ENCODE measurements at places on chromosomes 16 and 17.

DNA sequence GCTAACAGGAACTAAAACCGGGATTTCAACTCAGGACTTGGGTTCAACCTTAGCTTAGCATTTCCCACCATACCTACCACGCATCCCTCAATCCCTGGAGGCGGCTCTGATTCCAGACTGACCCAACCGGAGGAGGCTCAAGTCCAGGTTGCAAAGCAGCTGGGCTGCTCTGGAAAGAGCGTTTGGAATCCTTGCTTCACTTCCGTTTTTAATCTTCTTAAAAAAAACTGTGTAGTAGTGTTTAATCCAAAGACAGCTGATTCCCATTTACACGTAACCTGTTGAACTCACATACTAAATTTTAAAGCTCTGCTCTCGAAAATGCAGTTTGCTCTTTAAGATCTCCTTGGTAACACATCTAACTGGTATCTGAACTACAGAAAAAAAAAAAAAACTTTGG, 50.0 kb downstream of the NXN start:
- DNase-seq, result no peak

DNA sequence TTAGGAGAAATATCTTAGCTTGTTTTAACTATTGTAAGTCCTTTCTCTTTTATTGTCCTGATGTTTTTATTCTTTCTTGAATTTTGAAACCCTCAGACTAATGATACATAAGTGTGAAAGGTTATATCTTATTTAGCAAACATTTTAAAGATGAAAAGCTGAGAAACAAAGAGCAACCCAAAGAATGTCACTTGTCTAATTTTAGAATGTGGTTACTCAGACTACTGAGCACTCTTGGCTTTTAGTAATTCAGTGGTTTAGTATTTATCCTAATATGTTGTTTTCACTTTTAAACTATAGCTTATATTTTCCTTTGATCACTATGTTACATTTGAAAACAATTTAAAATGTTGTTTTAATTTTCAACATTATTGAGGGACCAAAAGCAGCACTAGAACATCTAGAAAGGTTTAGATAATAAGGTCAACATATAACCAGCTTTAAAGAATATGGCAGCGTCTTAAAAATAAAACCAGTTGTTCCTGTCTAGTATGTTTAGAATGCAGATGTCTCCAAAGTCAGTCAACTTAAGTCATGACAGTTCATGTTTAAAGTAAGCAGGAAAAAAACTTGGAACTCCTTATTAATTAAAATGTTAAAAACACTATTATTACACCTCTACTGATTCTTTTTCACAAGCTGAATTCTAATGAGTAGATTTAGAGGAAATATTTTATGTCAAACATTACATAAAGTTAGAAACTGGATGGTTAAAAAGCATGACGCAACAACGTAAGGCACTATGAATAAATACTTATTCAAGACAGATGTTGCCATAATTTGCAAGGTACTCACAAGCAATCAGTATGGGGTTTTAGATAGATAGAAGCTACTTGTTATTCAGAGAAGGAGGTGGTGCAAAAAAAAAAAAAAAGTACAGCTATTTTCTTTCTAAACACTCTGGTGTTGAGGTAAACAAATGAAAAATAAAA, 2.4 kb downstream of the MBTD1 start:
- no peak for DNase-seq

- DNase-seq, result peak; percentile 29
Observed at GRCh38 chr17:78645421-78646295, 68.5 kb upstream of the DNAH17 start.

GRCh38 chr17:42287305-42287976, 857 bp upstream of the STAT5A start:
- no peak for DNase-seq

DNA sequence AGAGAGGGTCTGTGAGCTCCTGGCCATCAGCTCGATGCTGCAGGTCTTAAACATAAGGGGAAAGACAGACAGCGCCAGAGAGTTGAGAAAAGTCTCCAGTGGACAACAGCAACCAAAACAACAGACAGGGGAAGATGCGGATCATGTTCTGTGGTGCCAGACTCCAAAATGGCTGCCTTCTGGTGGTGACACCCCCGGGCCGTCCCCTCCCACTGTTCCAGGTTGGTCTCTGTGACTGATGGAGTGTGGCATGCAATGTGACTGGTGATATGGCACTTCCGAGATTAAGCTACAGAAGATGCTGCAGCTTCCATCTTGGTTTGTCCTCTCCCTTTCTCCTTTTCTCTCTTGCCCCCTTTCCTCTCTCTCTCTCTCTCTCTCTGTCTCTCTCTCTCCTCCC, 40.4 kb upstream of the RBFOX3 start:
- no peak for DNase-seq

GRCh38 chr17:27469256-27469655, 13.0 kb downstream of the KSR1 start:
- DNase-seq, result no peak

GRCh38 chr16:73032541-73033270, 15.2 kb downstream of the ZFHX3 start:
- no peak for DNase-seq

DNA sequence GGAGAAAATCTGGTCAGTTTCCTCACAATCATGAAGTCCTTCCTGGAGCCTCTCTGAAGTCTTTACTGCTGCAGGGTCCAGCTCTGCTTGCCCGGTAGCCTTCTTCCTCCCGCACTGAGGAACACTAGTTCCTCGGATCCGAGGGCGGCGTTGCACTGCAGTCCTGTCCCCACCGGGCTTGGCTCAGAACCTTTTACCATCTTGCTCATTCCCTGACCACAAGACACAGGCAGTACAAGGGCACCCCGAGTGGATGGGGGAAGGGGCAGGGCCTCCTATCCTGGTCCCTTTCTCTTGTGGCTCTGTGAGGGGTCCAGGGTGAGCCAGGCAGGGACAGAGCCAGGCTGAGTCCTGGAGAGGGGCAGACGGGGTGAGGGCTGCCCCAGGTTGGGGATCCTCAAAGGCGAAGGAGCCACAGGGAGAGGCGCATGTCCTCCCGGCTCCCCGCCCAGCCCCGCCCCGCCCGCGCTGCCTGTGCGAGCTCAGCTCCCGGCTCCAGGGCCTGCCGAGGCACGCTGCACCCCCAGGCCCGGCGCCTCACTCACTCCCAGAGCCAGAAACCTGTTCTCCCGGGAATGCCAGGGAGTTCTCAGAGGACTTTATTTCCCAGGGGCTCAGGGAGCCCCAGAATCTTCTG, 1.5 kb downstream of the FOXN1 start:
- no peak for DNase-seq

DNA sequence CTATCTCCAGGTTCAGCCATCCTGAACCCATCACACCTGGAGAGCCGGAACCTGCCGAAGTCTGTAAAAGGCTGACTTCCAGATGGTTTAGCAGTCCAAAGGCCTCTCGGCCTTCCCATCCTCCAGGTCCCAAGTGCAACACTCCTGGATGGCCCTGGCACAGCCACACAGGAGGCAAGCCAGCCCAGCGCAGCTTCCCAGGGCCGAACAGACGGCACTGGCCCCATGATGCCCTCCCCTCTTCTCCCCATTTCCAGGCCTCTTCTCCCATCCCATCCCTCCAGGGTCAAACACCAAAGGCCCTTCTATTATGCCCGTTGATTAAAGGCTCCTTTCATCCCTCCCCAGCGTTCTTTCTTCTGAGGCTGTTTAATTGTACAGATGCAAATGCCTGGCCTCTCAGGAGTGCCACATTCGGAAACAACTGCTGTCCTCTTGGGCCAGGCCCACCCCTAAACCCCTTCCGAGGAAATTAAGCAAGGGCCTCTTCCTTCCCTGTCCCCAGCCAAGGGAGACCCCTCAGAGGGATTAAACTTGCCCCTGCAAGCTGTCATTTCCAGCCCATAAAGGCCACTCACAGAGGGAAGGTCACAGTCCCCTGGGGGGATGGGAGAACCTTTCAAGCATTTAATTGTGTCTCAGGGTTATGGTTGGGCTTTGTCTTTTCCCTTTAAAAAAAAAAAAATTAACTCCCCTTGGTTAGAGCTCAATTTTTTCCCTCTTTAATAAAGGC, 30.8 kb downstream of the AXIN2 start:
- no peak for DNase-seq

DNA sequence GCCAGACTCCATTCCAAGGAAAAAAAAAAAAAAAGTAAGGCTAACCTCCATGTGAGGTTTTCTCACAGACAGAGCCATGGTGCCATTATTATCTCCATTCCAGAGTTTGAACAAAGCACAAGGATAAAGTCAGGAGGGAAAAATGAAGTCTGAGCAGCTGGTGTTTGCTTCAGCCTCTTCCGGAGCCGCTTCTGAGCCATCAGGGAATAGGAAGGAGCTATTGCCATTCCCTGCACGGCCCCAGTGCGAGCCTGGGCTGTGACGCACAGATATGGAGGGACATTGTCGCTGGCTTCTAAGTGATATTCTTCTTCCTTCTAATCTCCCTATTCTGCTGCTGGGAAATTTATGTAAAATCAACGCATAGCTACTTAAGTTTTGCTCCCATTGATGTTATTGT, 69.5 kb upstream of the PIRT start:
- no peak for DNase-seq

DNA sequence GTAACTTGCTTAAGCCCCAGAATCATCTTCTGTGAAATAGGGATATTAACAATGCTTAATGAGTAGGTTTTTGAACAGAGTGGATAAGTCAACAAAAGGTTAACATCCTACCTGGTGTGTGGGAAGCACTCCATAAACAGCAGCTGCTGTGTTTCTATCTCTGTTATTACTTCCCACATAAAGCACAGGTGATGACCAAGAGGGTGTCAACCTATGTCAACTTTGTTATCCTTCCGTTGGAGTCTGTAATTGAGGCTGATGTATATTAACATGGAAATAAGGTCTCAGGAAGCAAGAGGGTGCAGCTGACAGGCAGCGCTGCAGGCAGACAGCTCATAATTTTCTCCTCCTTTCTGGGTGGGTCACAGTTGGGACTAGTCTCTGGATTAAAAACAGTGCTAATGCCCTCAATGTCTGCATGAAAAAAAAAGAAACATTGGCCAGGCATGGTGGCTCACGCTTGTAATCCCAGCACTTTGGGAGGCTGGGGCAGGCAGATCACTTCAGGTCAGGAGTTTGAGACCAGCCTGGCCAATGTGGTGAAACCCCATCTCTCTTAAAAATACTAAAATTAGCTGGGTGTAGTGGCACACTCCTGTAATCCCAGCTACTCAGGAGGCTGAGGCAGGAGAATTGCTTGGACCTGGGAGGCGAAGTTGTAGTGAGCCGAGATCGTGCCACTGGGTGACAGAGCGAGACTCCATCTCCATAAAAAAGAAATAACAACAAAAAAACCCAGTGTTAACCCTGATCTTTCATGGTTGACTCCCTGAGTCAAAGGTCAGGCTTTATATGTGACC, 269.6 kb downstream of the SNX29 start:
- no peak for DNase-seq

DNA sequence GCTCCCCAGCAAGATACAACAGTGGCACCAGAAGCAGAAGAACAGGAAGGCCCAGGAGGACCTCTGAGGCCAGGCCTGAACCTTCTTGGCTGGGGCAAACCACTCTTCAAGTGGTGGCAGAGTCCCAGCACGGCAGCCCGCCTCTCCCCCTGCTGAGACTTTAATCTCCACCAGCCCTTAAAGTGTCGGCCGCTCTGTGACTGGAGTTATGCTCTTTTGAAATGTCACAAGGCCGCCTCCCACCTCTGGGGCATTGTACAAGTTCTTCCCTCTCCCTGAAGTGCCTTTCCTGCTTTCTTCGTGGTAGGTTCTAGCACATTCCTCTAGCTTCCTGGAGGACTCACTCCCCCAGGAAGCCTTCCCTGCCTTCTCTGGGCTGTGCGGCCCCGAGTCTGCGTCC, 11.9 kb downstream of the CES3 start:
- no peak for DNase-seq

- no peak for DNase-seq
Observed at GRCh38 chr17:14296166-14296910, 4.5 kb upstream of the HS3ST3B1 start.

DNA sequence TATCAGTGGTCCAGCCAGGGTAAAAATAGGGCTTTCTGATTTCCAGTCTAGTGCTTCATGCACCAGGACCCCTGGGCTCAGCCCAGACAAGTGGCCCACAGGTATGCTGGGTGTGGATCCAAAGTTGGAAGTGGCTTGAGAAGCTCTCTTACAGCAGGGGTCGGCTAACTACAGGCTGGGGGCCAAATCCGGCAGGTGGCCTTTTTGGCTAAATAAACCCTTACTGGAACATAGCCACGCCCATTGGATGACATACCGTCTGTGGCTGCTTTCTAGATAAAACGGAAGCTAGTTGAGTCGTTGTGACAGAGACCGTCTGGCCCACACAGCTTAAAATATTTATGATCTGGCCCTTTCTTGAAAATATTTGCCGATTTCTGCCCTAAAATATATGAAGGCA, 119.0 kb upstream of the CDC42EP4 start:
- DNase-seq, result no peak

GRCh38 chr16:50505714-50506542, 42.3 kb upstream of the NKD1 start:
- no peak for DNase-seq

- no peak for DNase-seq
Observed at GRCh38 chr16:30585022-30585399, 486 bp downstream of the ZNF785 start.

GRCh38 chr16:30562021-30562420, 3.8 kb upstream of the ZNF764 start:
- DNase-seq, result no peak

DNA sequence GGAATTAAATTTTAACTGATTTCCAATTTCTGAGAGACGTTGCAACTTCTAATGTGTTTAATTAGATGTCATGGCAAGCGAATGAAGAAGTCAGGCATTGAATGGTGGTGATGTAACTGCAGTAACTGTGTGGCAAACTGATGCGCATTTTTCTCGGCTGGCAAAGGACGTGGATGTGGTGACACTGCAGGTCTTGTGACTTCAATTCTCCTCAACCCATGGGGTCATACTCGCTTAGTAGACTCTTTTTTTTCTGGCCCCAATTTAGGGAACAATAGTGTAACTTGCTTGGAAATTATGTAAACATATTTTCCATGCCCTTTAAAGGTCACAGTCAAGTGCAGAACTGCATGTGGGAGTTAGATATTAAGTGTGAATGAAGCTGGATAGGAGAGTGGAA, 1.9 kb upstream of the FAM20A start:
- DNase-seq, result no peak

DNA sequence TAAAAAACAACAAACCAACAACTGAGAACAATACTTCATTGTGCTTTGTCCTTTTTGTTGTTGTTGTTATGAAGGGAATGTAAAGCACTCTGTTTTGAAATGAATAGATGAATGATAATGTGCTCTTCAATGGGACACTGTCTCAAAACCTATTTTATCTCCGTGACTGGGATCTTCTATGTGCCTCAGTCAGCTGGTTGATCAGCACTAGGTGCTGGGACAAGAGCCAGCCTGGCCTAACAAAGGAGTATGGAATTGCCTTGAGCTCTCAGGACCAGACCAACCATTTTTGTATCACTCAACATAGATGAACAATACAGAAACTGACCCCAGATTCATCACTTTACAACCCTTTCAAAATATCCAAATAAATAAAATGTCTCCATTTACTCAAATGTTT, 440.2 kb downstream of the KCNJ2 start:
- no peak for DNase-seq

DNA sequence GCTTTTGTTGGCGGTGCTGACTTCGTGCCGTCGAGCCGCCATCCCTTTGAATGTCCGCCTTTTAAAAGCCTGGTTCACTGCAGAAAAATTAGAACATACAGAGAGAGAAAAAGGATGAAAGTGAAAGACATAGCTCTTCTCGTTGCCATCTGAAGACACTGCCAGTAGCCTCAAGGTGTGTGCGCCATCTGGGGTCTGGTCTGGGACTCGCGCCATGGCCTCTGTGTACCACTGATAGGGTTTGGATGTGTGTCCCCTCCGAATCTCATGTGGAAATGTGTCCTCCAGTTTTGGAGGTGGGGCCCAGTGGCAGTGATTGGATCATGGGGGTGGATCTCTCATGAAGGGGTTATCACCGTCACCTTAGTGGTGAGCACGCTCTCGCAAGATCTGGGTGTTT, 15.5 kb downstream of the GSE1 start:
- no peak for DNase-seq
